Neural crest cell (in vitro differentiated cells): ENCODE measurements at places on chromosomes 1 and 21. TPM values are rescaled to one million over a fixed set of nuclear protein-coding genes. Genes with fewer than 3 reads are reported as not detected.

DNA sequence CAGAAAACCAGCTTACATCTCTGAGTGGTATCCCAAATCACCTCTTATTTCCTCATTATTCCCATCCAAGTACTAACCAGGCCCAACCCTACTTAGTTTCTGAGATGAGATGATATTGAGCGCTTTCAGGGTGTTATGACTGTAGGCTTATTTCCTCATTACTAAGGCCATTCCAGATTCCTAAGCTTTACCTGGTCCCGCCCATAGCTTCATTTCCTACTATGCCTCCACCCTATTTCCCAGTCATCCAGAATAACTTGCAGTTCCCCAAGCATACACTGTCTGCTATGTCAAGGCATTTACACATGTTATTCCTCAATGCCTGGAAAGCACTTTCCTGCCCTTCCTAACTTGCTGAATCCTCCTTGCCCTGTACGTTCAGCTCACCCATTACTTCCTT lies 79.3 kb upstream of the SPAG17 start:
- H3K27ac ChIP-seq: no peak overlapping the region
- H3K36me3 ChIP-seq: no peaks in the 10 kb centered on the region
- no peaks in the 10 kb centered on the region for H3K4me1 ChIP-seq

DNA sequence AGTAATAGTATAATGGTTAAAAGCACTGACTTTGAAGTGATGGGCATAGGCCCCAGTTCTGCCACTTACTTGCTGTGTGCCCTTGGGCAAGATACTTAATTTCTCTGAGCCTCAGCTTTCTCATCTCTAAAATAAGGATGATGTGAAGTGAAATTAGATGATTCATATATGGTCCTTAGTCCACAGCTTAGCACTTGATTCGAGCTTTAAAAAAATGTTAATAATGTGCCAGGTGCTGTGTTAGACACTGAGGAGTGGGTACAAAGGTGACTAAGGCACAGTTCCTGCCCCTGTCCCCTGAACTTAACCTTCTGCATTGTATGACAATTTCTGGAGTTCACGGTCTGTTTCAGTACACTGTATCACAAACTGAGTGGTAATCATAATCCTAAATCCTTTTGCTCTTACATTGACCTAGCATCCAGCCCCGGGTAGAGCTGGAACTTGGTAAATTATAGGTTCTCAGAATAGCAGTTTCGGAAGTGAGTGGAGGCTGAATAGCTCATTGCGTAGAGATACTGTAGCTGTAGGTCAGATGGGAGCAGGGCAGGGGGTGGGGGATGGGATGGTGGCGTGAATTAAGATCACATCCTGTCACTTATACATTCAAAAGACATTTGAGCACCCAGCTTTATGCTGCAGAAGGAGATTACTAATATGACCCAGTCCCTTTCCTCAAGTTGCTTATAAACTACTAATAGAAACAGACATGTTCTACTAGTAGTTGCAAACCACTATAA lies 1.5 kb downstream of the ZNF691 start:
- H3K27me3 ChIP-seq: no peaks in the 10 kb centered on the region
- no peak for DNase-seq
- peak overlapping the region; percentile 93 for H3K4me3 ChIP-seq
- peaks cover 32% of the 10 kb centered on the region for H3K36me3 ChIP-seq

DNA sequence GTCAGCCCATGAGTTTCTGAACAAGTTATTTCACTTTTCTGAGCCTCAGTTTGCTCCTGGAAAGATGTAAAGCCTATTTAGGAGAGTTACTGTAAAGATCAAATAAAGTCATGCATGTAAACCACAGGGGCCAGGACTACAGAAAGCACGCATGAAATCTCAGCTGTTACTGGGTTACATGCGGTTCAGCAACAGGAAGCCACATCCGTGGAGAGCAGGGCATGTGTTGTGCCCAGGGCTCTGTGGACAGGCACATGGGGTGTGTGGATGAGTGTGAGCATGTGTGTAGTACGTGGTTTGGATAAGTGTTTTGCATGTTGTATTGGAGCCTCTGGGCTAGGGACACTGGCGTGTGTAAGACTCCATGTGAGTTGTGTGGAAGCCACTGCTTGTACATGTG lies 2.2 kb upstream of the EPHA2 start:
- H3K4me1 ChIP-seq: peaks cover 37% of the 10 kb centered on the region
- no peaks in the 10 kb centered on the region for H3K27me3 ChIP-seq
- no peak overlapping the region for H3K27ac ChIP-seq
- DNase-seq: no peak
- H3K4me3 ChIP-seq: peak overlapping the region; percentile 2

DNA sequence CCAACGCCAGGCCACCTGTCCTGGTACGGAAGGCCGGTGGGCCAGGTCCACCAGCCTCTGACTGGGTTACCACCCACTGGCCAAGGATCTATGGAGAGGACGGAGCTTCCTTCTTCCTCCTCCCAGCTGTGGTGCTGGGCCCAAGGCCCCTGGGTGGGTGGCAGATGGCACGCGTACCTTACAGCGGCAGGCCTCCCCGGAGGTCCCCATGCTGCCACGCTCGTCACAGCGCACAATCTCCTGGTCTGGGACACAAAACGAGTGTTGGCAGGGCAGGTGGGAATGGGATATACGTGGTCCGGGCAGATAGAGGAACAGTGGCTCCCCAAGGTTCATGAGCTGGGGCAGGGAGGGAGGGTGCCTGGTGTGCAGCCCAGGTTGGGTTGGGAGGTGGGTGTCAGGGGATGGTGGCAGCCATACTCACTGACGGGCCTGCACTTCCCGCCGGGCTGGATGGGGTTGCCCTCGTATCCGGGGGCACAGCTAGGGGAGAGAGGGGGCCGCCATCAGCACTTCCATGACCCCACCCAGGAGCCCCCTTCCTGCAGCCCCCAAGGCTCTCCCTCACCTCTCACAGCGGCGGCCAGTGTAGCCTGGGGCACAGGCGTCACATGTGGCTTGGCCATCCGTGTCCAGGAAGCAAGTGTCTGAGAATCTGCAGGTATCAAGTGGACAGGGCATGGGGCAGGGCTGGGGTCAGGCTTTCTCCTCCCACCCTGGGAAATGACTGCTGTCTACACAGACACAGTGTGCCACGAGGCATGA lies 58.9 kb downstream of the HSPG2 start:
- H3K27me3 ChIP-seq: no peaks in the 10 kb centered on the region
- DNase-seq: no peak
- no peaks in the 10 kb centered on the region for H3K36me3 ChIP-seq

Gene UMODL1
- not detected in 2 replicates for total RNA-seq

Gene SPOCD1
- total RNA-seq: 0.56 and 0.61 TPM in 2 replicates
